B cell (primary cell): ENCODE measurements at places on chromosomes 2 and 18.

GRCh38 chr2:171794918-171795317 is 99.1 kb downstream of the SLC25A12 start:
- no peak for DNase-seq
- H3K27ac ChIP-seq: no peak overlapping the region
- peaks cover 4% of the 10 kb centered on the region for H3K36me3 ChIP-seq

GRCh38 chr2:199018826-199019225 is 438.9 kb downstream of the SATB2 start:
- H3K27ac ChIP-seq: no peak overlapping the region
- H3K4me3 ChIP-seq: no peak overlapping the region
- no peak for DNase-seq
- H3K36me3 ChIP-seq: no peaks in the 10 kb centered on the region
- H3K4me1 ChIP-seq: no peaks in the 10 kb centered on the region
- H3K27me3 ChIP-seq: no peaks in the 10 kb centered on the region

- H3K4me1 ChIP-seq: no peaks in the 10 kb centered on the region
- no peaks in the 10 kb centered on the region for H3K27me3 ChIP-seq
- H3K27ac ChIP-seq: no peak overlapping the region
- no peak overlapping the region for H3K4me3 ChIP-seq
- no peaks in the 10 kb centered on the region for H3K36me3 ChIP-seq
Measured at GRCh38 chr2:166138667-166139066, 10.8 kb upstream of the SCN1A start.

GRCh38 chr2:2484301-2484700 is 153.2 kb upstream of the MYT1L start:
- no peaks in the 10 kb centered on the region for H3K36me3 ChIP-seq
- no peak for DNase-seq
- no peak overlapping the region for H3K27ac ChIP-seq
- H3K27me3 ChIP-seq: no peaks in the 10 kb centered on the region
- no peak overlapping the region for H3K4me3 ChIP-seq
- no peaks in the 10 kb centered on the region for H3K4me1 ChIP-seq

GRCh38 chr2:47903781-47904490 is 2.4 kb downstream of the FBXO11 start:
- peaks cover 20% of the 10 kb centered on the region for H3K4me1 ChIP-seq
- H3K27me3 ChIP-seq: no peaks in the 10 kb centered on the region
- H3K4me3 ChIP-seq: peak overlapping the region; percentile 95
- peak overlapping the region; percentile 83 for H3K27ac ChIP-seq

GRCh38 chr2:196702641-196703040 is 63.1 kb downstream of the CCDC150 start:
- DNase-seq: no peak
- H3K27me3 ChIP-seq: no peaks in the 10 kb centered on the region
- H3K4me1 ChIP-seq: no peaks in the 10 kb centered on the region
- H3K27ac ChIP-seq: no peak overlapping the region
- no peaks in the 10 kb centered on the region for H3K36me3 ChIP-seq
- H3K4me3 ChIP-seq: no peak overlapping the region

GRCh38 chr2:157751462-157752058 is 122.9 kb upstream of the ACVR1C start:
- no peaks in the 10 kb centered on the region for H3K27me3 ChIP-seq
- no peak overlapping the region for H3K27ac ChIP-seq
- H3K4me3 ChIP-seq: no peak overlapping the region
